ENCODE measurements at places on chromosomes 1 and 21. TPM values are rescaled to one million over a fixed set of nuclear protein-coding genes. Genes with fewer than 3 reads are reported as not detected.
A peak's percentile ranks its signal among the peaks of the same experiment; 100 is the strongest.

HRNR gene
- total RNA-seq: not detected

PGLYRP3 gene
- not detected for total RNA-seq

AGRN gene
- total RNA-seq: 70.2 TPM

DNA sequence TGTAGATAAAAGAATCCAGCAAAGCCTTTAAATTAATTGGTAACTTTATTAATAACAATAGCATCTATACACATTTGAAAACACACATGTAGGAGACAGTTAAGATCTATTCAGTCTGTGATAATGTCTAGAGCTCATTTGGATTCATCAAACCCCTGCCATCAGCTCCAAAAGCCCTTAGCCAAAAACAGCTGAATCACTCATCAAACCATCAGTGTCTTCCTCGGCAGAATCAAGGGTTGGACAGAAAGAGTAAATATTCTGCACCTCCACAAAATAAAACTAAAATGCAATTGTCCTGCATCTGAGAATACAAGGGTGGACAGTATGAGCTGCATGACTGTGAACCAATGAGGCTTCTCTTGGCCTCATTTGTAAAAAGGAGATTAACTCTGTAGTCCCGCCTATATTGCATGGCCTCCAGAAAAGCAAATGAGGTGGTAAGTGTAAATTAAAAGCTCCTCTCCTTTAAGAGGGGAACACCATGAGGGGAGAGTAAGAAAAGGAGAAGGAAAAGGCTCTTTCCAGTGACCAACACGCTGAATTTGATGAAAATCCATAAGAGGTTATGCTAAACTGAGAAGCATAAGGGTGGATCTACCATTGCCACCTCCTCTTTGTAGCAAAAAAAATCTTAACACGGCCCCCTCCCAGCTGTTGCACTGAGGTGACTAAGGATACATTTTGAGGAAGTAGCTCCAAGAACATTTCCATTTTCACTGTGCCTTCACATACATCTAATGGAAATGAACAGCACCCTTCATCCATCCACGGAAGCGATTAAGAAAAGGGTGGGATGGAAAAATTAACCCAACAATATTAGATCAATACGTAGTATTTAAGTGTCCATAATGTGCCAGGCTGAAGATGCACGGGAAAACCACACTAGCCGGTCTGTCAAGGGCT lies 14.7 kb upstream of the BOLA1 start:
- peak; percentile 52 for DNase-seq

- no peak for DNase-seq
Observed at GRCh38 chr1:77994117-77994705, 10.5 kb upstream of the DNAJB4 start.

GRCh38 chr1:76158126-76158525 lies 83.6 kb downstream of the ST6GALNAC3 start:
- no peak for DNase-seq

DNA sequence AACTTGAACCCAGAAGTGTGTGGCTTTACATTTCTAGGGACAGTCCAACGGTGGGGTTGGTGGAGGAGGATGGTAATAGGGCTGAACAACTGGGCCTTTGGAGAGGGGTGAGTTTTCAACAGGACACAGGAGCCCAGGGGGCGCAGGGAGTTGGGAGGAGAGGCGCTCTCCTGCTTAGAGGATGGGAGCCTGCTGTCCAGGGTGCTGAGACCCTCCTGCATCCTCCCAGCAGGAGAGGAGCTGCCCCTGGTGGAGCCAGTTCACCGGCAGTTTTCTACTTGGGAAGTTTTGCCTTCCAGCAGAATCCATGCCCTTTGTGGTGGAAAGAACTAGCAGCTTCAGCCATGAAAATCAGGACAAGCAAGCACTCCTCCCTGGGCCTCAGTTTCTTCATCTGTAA lies 8.6 kb downstream of the KCNC4 start:
- DNase-seq: no peak

GRCh38 chr1:221478050-221478949 lies 263.6 kb downstream of the DUSP10 start:
- DNase-seq: peak; percentile 82

DNA sequence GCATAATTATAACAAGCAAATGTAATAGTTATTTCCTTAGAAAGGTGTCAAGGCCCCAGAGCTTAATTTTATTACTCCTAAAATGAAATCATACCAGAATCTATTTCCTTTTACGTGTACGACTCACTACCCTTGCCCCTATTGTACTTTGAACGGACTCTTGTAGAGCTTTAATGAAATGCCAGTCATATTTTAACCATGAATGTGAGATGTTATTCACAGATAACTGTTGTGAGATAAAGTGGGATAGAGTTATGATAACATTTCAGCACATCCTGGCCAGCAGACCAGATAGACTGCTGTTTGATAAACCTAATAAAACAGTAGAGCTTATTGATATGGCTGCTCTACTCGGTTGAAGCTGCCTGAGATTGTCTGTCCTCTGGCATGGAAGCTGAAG lies 500.8 kb upstream of the PBX1 start:
- DNase-seq: no peak

DNA sequence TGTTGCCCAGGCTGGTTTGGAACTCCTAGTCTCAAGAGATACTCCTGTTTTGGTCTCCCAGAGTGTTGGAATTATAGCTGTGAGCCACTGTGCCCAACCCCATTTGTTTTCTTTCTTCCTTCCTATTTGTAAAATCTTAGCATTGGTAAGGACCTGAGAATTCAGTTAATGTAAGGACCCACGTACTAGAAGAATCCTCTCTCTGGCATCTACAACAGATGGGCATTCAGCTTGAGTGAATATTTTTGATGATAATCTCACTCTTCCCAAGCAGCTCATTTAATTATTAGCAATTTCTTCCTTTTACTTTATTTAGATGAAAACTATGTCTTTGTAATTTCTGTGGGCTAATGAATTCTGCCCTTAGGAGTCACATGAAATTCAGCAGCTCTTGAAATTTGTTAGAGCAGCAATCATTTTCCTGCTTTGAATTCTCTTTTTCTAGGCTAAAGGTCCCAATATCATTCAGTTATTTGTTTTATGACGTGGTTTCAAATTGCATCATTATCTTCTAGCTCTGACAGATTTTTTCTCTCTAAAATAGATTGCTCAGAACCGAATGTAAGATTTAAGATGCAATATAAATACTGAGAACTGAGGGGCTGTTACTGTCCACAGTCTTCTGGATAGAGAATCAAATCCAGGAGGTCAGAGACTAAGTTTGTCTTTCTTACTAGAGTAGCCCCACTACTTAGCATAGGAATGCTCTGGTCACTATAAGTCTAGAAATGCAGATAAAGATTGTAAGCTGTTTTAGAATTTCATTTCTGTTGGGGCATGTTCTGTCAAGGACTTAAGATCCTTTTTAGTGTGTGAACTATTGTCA lies 59.4 kb downstream of the EPB41 start:
- no peak for DNase-seq
